HFF-Myc (cell line): ENCODE measurements at places on chromosomes 3 and 15.

GRCh38 chr15:82554849-82555248 is 14.6 kb upstream of the RPS17 start:
- DNase-seq, result no peak

GRCh38 chr3:39254806-39255449 is 24.9 kb downstream of the CX3CR1 start:
- DNase-seq, result peak; percentile 50

DNA sequence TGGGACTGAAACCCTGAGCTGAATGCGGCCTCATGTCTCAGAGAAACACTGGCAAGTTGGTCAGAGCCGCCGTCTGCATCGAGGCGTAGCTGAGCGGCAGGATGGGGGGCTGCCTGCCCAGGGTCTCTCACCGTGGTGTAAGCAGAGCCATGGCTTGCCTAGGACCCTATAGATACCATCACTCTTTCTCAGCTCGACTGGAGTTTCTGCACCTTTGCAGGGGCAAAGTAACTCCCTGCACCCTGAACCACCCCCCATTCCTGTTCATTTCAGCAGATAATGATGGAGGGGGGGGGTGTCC is 28.4 kb upstream of the NR2E3 start:
- no peak for DNase-seq

DNA sequence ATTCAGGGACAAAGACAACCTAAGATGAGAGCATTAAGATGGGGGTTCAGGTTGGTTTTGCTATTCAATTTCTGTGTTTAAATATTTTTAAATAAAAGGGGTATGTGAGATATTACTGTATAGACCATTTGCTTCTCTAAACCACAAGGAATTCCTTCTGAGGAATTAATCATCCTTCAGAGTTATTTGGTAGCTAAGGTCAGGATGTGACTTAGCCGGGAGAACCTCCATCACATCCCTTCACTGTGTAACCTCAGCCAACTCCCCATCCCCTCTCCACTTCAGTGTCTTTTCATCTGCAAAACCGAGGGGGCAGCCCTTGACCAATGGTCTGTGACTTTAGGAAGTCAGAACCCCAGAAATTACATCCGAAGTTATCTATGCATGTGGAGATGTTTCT is 48.7 kb upstream of the SKOR1 start:
- DNase-seq, result no peak

- no peak for DNase-seq
These were observed 473.4 kb downstream of the AGBL1 start for GRCh38 chr15:86553108-86553507.

DNA sequence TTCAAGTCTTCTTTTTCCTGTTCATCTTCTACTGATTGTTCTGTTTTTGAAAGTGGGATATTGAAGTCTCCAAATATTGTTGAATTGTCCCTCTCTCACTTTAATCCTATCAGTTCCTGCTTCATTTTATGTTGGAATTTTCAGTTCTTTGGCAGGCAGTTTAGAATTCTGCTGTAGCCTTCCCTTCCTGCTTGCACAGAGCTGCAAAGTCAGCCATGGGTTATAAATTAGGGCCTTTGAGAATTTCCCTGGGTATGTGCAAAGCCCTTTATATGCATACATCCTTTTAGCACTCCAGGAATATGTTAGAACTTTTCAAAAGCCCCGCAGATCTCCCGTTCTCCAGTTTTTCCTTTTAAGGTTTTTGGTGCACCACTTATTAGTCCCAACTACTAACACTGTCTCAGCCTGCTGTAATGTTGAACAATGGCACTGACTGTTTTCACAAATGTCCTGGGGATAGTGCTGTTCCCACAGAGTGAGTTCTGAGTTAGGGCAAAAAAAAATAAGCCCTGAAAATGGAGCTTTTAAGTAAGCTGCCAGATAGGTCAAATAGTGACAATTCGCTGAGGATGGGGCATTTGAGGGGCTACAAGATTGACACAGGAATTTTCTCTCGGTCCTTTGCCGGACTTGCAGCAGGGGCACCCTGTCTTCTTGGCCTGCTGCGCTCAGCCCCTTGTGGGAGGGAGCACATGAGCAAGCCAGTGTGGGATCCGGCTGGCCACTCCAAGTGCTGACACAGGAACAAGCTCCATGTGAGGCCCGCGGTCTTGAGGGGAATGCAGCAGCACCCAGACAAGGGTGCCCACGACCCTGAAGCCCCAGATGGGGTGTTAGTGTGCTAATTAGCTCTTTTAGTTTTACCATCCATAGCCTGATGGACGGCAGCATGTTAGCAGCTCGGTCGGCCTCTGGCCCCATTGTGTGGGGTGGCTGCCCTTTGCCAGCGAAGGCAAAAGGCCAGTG is 96.0 kb downstream of the VPS8 start:
- no peak for DNase-seq

GRCh38 chr3:119149484-119149883 is 3.5 kb downstream of the TEX55 start:
- no peak for DNase-seq

GRCh38 chr3:63279005-63279841 is 1.1 kb downstream of the SYNPR start:
- DNase-seq, result no peak

DNA sequence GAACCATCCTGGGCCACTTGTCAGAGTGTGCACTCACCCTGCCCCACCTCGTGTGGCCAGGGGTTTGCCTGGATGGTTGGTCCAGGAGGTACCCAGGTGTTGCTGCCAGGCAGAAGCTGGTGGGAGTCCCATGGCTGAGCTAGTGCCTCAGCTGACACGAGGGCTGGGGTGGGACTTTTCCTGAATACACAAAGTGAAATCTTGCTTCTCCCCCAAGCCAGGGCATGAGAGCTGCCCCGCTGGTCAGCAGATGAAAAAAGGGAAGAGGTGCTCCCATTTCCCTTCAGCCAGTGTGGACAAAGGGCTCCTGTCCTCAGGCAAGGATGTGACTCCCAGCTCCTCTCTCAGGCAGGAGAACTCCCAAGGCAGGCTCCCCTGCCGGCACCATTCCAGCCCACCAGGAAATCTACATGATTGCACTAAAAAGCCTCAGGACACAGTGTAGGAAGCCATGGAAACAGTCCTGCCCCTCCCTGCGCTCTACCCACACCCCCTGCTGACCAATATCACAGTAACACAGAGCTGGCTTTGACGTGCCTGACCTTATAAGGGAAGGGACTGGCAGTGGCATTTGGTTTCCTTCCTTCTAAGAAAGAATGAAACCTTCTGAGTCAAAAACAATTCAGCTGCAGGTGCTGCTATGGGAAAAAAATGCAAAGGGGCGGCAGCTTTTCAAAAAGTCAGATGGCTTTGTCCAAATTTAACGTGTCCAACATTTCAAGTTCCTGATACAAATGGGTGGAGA is 33.9 kb downstream of the MYO5C start:
- DNase-seq, result peak; percentile 78

- no peak for DNase-seq
These were observed 4.2 kb downstream of the MAPKBP1 start for GRCh38 chr15:41778521-41778920.

DNA sequence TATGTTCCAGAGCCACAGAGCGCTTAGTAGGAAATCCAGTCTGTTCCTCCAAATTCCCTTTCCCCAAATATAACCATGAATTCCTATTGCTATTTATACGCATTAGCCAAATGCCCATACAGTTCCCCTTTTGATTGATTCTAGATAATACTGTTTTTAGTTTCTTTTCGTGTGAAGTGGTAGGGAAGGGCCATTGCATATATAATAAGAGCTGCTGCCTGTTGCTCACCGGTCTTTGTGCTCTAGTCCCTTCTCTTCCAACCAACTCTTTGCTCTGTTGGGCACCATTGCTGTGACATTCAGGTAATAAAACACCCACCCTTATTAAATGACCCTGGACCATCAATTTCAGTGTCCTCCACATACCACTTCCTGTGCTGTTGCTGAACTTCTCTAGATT is 379.9 kb upstream of the KCNMB2 start:
- no peak for DNase-seq

DNA sequence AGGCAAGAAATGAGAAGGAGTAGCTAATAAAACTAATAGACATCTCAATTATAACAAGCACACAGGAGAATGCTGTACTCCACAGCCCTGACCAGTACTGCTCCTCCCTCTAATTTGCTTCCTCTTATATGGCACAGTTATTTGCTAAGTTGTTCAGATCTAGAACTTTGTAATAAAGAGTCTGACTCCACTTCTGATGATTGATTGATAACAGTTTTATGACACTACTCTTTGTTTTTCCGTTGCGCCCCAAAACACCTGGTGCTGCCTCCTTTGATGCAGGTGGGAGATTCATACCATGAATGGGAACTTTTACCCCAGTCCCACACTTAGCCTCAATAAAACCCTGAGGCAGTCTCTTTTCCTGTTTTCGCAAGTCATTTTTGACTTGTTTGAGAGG is 777.7 kb downstream of the GBE1 start:
- DNase-seq, result no peak

GRCh38 chr15:57457726-57458125 is 81.4 kb downstream of the CGNL1 start:
- no peak for DNase-seq

DNA sequence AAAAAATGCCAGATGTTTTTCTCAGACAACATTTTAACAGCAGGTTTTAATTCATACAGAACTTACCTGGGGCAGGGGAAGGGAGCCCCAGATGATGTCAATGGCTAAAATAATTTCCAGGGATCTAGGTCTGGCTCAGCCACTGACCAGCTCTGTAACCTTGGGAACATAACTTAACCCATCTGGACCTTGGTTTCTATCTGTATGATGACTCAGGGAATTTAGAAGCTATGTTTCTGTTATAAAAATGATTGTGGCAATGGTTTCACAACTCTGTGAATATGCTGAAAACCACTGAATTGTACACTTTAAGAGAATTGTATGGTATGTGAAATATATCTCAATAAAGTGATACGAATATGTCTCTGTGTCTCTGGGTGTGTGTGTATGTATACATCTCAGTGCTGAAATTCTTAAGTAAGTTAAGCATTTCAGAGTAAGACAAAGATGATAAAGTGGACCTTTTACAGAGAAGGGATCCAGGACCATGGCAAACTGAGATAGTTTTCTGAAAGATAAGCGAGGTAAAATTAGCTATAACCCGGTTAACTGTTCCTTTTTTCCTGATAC is 2.9 kb downstream of the SH3GL3 start:
- no peak for DNase-seq

DNA sequence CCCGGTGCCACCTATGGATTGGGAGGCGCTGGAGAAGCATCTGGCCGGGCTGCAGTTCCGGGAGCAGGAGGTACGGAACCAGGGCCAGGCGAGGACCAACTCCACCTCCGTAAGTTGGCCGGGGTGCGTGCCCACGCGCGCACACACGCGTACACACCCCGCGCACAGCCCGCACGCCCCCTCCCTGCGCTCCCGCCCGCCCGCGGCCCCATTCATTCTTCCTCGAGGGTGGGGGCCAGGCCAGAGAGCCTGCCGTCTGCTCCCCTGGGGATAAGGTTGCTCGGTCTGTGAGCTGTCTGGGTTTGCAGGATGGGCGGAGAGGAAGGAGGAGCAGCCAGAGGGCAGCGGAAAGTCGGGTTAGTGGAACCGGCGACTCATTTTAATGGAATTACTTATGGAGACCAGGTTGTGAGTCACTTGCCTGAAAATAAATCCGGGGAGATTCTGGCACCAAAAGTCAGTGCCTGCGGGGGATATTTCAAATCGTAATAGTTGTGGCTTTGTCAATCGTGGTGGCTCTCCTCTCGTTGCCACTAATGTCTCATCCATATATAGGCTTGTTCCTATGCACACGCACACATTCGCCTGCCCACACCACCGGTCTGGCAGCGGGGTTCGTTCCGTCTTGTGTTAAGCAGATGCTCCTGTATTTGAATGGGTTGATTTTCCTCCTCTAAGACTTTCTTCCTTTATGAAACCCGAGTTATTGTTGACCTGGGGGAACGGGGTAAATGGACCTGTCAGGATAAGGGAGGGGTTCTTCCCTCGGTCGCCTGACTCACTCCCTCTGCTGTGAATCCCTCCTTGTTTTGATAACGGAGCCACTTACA is 223.4 kb upstream of the IL12A start:
- DNase-seq, result peak; percentile 90

DNA sequence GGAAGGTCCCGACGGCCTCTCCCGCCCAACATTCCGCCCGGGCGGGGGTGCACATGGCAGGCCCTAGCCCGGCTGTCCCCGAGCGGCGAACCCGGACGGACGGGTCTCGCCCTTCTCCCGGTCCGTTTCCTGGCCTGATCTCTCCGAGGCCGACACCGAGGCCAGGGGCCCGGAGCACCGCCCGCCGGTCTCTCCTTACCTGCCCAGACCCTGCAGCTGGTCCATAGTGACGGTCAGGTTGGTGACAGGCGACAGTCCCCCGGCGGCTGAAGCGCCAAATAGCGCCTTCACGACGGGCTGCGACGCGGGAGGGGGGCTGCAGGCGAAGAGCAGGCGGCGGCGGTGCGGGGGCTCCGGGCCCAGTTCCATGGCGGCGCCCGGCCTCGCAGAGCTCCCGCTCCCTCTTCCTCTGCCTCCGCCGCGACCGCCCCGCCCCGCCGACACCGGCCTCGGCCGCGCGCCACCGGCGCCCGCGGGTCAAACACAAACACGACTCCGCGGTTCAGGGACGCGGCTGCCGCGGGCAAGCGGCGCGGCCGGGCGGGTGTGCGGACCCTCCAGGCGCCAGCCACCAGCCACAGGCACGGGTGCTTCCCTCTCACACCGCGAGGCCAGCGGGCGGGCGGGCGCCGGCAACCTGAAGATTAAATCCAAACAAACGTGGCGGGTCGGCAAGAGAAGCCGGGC is 495 bp downstream of the CDC25A start:
- DNase-seq, result no peak

- no peak for DNase-seq
These were observed 49.1 kb downstream of the AMOTL2 start for GRCh38 chr3:134325061-134325705.

GRCh38 chr3:188607805-188608315 is 453.9 kb downstream of the LPP start:
- no peak for DNase-seq

DNA sequence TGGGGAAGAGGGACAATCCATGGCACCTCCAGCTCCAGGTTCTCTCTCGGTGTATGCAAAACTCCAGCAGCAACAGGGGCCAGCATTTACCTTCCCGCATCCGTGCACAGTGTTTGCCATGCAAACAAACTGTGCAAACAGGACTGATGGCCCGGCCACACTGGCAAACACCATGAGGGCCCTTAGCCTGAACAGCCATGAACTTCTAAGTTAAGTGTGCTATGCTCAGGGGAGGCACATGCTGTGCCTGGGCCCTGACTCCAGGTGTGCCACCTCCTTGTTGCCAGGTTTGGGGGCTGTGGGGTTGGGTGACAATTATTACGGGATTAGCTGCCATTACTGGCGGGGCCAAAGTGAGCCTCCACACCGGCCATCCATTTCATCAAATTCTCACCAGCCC is 57.5 kb downstream of the CACNA2D2 start:
- no peak for DNase-seq
